Suppressor macrophage (primary cell): ENCODE measurements at places on chromosomes 2 and 18.

DNA sequence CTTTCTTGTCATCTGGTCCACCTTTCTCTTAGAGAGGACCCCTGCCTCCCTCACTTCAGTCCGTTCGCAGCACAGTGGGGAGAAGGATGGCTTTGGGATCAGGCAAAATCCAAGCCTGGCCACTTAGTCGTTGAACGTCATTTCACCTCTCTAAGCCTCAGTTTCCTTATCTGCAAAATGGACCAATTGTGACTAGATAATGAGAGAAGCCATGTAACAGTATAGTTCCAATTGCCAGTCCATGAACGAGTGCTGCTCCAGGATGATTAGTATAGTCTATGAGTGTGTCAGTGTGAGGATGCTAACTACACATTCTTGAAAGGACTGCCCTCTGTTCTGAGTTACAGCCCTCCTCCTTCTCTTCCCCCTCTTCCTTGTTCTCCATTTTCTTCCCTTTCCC is 1.1 kb downstream of the INHA start:
- no peak for DNase-seq

GRCh38 chr2:237192881-237193280 is 107.2 kb downstream of the COPS8 start:
- no peak for DNase-seq

- no peak for DNase-seq
Measured at GRCh38 chr2:103664690-103665089, 902.9 kb downstream of the TMEM182 start.

- DNase-seq, result peak; percentile 94
Measured at GRCh38 chr2:215748446-215748845, 264.9 kb downstream of the MREG start.

DNA sequence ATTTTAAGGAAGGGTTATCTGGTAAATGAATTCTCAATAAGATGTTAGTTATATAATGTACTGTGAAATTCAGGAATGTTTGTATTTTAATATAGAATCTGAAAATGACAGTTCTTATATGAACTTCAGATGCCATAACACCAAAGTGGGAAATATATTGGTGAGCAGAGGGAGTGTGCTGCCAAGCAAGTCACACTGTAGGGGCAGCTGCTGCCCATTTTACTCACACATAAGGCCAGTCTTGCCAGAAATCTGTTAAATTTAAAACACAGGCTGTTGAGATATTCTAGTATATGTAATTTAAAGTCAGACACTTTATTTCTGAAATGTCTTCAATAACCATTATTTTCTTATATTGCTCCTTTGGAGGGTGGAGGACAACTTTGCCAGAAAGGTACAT is 34.6 kb upstream of the C1GALT1C1L start:
- DNase-seq, result no peak

- DNase-seq, result no peak
Measured at GRCh38 chr2:18336975-18337374, 223.5 kb downstream of the RDH14 start.

DNA sequence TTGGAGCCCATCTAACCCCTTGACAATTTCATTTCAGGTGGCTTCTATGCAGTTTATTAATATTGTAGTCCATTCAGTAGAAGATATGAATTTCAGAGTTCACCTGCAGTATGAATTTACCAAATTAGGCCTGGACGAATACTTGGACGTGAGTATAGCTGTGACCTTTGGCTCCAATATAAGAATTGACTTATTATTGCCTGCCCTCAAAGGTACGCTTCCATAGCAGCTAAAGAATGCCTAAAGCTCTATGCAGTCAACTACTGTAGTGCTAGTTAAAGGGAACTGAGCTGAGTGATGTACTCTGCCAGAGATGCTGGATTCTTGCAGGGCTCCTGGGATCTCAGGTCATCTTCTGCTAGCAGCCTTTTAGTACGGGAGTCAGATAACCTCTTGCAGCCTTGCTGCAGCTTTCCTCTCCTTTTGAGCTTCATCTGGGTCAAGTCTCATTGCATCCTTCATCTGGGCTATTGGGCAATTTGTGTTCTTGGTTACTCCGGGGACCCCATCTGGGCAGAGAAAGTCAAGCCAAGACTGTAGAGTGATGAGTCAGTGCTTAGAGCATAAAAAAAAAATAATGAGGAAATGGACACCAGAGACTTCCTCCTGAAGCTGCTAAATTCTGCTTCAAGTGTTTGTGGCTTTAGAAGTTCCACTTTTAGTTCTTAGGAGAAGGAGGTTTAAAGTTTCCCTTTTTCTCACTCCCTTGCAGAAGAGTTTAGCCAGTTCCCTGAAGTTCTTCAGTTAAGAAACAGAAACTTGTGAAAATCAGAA is 105.6 kb downstream of the PRPF40A start:
- peak; percentile 81 for DNase-seq

DNA sequence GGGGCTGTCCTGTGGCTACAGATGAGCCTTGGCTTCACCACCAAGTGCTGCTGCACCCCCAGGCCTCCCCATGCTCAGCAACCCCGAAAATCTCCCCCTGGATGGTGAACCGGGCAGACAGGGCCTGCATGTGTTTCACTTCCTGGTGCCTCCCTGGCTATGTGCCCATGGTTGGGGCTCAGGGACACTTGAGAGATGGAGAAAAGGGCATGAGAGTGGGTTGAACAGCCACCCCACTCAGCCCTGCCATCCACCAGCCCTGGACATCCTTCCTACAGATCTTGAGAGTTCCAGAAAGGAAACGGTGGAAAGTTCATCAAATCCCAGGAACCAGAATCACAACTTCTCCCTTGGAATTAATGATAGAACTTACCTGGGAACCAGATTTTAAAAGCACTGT is 74.7 kb upstream of the TEX51 start:
- no peak for DNase-seq

DNA sequence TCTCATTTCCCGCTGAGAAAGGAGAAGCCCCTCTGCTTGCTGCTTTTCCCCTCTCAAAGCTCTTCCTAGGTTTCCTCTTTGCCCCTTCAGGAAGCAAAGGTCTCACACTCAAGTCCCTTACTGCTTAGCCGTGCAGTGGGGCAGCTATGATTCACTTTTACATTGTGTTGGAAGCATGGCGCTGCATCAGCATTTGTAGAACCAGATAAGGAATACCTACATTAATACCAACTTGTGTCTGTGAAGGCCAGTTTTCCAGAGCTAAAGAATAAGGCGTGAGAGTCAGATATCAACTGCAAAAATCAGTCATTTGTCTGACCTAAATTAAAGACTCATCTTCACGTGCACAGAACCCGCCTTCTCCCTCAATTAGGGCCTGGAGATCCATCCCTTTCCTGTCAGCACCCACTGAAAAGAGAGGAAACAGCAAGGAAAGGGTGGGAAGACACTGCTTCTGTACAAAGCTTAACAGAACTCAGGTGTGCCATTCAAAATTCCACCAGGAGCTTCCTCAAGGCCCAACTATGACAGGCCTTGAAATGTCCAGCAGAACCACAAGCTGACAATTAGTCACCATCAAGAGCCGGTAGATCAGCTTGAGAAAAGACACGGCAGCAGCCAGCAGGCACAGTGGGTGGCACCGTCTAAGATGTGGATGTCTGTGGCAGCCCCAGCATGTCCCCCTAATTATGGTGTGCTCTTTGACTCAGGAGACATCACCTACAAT is 16.1 kb upstream of the XDH start:
- no peak for DNase-seq

GRCh38 chr2:126896471-126896870 is 2.2 kb upstream of the TEX51 start:
- no peak for DNase-seq

GRCh38 chr2:238108423-238109183 is 8.5 kb downstream of the ESPNL start:
- DNase-seq, result no peak

GRCh38 chr2:127695491-127696472 is 5.5 kb upstream of the SFT2D3 start:
- peak; percentile 75 for DNase-seq
